ENCODE measurements at places on chromosomes 6 and 20.

GRCh38 chr6:34901930-34902329 lies 12.9 kb downstream of the ANKS1A start:
- DNase-seq = no peak

DNA sequence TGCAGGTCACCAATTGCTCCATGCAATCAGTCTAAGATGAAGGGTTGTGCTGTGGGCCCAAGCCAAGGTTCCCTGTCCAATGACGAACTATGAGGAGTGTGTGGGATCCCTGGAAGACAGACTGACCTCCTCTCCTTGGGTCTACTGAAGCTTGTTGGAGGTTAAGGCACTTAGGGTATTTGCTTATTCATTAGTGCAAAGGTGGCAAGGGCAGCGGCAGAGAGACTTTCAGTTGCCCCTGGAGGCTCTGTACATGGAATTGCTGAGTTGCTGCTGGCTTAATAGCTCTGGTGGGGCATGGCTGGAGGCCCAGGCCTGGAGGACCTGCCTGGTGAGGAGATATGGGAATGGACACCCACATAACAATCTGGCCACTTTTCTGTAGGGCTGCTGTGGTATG lies 29.8 kb upstream of the CST5 start:
- no peak for DNase-seq

- no peak for DNase-seq
These were observed 96.0 kb downstream of the JPH2 start for GRCh38 chr20:44091026-44091425.

DNA sequence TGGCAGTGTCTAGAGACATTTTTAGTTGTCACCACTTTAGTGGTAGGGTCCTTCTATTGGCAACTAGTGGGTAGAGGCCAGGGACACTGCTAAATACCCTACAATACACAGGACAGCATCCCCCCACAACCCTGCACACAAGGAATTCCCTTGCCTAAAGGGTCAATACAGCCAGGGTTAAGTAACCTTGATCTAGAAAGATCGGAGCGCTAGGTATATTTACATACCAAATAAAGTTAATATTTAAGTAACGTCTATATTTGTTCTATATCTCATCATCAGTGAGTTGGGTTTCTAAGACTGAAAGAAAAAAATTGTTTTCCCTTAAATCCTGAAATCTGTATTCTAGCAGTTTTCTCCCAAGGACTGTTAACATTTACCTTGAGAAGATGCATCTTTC lies 16.1 kb downstream of the BFSP1 start:
- DNase-seq = no peak

DNA sequence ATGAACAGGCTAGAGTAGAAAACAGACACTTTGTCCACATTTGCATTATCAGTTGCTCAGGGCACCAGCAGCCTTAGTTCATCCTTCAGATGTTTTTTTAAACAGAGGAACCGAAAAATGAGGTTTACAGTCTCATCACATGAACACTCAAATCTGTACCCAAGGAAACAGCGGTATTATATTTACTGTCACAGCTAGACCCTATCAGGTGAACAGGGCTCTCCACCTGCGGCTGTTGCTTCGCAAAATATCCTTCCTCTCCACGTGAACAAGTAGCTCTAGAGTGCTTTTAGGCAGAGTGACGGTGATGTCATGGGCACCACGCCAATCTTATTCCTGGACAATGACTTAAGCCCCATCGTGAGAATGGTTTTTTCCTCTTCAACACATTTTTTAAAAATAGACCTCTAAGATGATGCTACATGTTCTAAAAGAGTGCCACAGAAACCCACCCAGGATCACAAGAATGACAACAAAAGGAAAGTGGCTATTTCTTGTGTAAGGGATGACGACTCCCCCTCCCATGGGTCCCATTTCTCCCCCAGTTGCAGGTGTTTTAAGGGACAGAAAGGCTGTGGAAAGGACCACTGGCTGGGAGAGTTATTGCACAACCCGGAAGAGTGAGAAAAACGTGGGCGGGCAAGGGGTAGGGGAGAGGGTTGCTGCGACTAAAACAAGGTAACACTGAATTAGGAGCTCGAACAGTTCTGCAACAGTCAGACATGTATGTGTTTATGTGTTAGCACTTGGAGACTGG lies 77.7 kb downstream of the EFHC1 start:
- no peak for DNase-seq

DNA sequence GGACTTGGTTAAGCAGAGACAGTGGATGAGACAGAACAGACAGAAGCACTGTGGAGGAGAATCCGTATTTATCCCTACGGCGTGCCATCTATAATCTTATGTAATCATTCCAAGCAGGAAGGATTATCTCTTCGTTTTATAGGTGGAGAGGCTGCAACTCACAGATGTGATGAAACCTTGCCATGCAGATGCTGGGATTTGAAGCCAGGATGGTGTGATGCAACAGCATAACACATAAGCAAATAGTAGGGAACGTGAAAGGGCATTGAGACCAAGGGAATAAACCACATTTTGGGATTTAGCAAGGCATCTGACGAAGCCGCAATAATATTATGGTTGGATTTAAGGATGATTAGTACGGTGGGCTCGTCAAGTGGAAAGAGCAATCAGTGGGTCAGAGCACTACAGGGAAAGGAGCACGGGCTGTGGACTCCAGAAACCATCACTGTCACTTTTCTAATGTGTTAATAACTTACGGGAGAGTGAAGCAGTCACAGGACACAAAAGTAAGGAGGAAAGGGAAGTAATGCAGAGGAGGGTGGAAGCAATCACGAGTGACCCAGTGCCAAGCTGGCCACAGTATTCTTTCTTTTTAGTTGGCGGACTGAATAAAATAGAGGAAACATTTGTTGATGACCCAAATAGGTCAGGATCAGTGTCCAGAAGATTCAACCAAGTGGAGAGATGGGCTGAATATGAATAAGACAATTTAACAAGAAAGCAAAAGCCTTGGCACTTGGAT lies 119.6 kb upstream of the EDN1 start:
- DNase-seq = no peak

DNA sequence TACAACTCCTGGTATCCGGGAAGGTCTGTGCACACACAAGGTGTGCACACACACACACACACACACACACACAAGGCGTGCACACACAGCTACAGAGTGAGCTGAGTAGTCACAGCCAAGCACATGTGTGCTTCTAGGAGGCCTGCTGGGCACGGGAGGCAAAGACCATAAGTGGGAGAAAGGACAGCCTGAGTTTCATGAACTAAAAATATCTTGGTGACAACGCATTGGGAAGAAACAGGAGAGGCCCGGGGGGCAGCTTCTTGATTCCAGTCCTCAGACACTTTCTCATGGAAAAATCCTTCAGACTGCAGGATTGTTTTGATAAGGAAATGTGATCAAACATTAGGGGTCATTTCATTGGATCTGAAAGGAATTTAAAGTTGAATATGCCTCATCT lies 2.6 kb downstream of the TRAF3IP2 start:
- no peak for DNase-seq

DNA sequence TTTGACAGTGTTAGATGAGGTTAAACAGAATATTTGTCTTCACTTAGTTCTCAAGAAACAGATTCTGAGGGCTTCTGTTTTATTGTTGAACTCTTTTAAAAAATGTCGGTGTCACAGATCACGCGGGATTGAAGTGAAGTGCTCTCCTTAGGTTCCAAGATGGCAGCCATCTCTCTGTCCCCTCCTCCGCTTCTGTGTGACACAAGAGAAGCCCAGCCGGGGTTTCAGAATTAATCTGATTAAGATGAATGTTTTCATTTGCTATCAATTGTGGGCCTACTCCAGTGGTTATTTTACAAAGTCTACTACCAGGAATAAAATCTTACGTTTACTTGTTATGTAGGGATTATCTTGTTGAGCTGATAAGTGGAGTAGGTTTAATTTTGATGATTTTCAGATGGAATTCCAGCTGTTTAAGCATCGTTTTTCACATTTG lies 10.9 kb downstream of the HIVEP1 start:
- no peak for DNase-seq

DNA sequence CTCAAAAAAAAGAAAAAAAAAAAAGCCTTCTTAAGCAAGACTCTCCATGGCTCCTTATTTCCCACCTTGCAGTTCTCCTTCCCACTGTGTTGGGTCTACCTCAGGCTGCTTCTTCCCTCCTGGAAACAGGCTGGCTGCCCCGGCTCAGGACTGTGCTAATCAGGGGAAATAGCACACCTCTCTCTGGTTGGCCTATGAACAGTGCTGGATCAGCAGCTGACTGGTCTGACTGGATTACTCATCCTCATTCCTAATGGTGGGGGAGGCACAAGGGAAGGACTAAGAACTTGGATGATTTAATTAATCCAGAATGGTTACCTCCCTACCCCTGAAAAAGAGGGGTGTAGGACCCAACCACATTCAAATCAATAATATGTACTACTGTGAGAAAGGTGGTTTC lies 3.9 kb upstream of the SRSF3 start:
- no peak for DNase-seq

DNA sequence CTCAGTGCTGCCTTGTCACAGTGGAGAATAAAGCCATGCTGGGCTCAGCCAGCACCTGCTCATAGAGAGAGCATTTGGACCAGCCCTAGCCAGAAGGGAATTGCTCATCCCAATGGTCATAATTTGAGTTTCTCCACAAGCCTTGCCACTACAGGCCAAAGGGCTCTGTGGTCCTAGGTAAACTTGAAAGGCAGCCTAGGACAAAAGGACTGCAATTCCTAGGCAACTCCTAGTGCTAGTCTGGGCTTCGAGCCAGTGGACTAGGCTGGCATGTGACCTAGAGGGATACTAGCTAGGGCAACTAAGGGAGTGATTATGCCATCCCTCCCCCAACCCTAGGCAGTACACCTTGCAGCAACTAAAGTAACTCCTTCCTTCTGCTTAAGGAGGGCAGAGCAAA lies 516.2 kb downstream of the BCKDHB start:
- DNase-seq = no peak

- DNase-seq = no peak
These were observed 10.5 kb downstream of the ANKRD66 start for GRCh38 chr6:46757214-46757596.

DNA sequence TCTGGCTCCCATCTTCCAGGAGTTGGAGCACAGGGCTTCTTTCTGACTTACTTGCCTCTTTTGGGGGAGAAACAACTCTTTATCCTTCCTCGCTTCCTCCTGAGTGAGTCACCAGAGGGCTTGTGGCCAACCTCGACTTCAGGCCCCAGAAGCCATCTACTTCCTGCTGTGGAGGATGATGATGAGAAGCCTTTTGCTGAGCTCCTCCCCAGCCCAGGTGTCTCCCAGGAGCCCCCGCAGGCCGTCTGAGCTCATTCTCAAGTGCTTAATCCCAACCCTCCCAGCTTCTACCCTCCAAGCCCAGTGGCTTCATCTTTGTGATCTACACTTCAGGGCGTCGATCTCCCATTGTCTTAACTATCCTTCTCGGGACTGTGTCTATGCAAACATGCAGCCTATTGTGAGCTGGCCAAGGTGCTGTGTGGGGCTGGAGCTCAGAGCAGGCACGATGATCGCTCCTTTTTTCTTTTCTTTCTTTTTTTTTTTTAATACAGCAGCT lies 27.9 kb downstream of the SDCBP2 start:
- DNase-seq = peak; percentile 36
